Glutamatergic neuron (in vitro differentiated cells): ENCODE measurements at places on chromosomes 7 and 10. TPM values are rescaled to one million over a fixed set of nuclear protein-coding genes. Genes with fewer than 3 reads are reported as not detected.

The SOSTDC1 gene
- not detected for total RNA-seq

GRCh38 chr7:43108255-43109011, 4.0 kb upstream of the HECW1 start:
- DNase-seq = peak; percentile 91

DNA sequence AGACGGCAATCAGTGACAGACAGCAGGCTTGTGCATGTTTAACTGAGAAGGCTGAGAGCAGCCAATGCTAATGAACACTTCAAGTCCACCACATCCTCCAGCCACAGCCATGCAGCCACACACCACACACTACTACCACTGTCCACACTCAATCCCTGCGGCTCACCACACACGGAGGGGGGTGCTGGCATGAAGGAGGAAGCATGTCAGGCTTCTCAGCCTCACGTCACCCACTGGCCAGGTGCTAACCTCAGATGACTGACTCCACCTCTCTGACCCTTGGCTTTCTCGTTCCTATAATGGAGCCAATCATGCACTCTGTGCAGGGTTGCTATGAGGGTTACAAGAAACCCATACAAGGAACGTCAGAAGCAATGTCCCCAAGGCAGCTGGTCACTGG, 165.4 kb upstream of the RNF32 start:
- no peak for DNase-seq

DNA sequence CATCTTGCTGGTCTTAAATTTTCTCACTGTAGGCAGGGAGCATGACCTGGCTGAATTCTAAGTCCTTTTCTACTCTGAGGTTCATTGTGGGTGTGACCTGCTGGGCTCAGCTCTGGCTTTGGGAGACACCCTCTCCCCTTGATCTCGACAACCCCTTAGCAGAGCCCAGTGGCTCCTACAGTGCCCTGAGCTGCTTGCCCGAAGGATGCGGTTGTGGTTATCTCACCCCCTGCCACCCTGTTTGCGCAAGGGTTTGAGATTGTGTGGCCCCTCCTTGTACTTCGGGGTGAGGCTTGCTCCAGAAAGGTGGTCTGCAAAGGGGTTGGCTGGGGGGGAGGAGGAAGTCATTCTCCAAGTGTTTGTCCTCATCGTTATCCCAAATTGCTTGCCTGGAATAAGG, 55.3 kb downstream of the TCF7L2 start:
- DNase-seq = no peak

GRCh38 chr7:107742678-107743566, 1.0 kb upstream of the CBLL1 start:
- DNase-seq = peak; percentile 54

DNA sequence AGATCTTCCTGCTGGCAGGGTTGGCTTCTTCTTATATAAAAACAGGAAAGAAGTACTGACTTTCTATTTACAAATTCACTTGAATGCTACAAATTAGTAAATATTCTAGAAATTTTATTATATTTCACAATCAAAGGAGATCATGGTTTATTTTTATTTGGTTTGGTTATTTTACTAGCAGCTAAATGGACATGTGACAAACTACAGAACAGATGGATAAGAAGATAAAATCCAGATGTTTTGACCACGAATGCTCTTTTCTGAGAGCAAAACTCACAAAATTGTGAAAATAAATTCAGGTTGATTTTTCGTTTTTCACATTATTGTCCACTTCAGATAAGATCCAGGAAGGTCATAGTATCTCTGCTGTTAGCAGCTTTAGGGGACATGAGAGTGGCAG, 55.4 kb downstream of the CACNA2D1 start:
- no peak for DNase-seq

DNA sequence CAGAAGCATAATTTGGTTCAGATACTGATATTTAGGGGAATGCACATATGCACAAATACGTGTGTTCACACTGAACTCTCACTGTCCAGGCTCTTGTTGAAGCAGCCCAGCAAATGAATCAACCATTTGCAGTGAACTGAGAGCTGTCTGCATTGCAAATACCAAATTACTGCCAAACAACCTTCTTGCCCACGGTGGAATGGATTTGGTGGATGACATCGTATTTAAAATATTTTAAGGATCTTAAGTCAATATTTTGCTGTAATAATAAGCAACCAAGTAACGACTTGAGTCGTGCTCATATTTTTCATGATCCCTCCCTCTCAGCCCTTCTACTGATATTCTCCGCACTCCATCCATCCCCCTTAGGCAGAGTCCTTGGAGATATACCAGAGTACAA, 107.9 kb upstream of the FEZF1 start:
- DNase-seq = no peak

DNA sequence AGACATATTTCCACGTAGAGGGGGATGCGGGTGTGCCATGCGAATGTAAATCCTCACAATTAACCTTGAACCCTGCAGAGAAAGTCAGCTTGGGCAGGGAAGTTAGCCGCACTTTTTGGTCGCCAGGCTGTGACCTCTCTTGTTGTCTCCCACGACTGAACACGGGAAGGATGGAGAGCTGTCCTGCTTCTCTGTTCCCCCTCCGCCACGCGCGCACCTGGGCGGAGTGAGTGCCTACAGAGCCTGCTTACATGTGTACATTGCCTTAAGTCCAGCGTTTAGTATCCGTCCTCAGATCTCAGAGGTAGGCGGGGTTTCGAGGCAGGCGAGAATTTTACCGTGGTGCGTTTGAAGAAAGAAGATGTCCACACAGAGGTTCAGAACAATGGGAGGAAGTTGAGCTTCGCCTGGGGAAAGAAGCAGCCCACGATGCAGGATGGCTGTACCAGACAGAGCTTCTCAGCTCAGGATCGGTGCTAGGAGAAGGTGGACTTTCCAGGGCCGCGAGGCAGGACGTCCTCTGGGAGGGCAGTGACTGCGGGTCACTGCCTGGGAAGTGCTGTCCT, 482 bp upstream of the ERCC6 start:
- peak; percentile 32 for DNase-seq

DNA sequence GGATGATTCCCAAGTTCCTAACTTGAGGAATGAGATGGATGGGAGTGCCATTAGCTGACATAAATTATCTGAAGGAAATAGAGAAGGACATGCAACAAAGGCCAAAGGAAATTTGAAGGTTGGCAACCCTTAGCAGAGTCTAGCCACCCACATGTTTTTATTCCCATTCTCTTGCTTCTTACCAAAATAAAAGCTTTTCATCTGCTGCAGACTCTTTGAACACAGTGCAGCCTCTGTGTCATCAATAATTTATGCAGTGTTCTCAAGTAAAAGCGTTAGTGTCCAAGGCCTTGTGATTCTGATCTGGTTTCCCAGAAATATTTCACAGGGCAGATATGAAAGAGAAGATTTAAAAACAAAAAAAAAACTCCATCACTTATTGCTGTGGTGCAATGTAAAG, 98.5 kb downstream of the ST7 start:
- DNase-seq = no peak

DNA sequence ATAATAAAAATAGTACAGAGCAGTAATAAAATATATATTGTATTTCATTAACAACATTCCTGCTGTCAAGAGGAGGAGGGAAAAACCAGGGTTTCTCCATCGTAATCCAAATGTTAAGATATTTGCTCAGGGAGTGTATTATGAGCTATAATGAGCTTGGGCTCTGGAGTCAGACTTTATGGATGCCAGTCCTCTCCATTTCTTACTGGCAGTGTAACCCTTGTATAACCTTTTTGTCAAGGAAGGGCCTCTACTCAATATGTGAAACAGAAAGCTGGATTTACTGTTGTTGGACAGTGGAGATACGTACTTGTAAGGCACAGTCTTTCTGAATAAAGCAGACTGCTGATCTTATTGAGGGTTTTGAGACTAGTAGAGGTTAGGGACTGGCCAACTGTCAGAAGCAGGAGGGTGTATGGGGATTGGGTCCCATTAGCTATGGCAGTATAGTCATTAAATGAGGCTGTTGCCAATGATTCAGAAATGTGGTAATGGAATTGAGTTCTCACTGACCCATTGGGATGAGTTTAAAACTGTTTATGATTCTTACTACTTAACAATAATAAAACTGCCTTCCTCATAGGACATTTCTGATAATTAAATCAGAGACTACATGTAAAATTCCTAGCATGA, 56.5 kb downstream of the ZNF277 start:
- DNase-seq = no peak

DNA sequence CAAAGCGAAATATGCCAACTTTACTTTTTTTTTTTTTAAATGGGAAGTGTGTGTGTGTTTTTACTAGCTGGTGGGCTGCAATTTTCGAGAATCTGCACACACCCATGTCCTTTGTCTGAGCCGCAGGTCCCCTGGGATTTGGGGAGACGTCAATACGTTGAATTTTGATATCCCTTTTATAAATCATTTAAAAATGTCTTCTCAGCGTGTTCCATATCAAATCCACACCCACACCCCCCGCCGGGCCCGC, 404 bp upstream of the FMC1 start:
- no peak for DNase-seq

The LLCFC1 gene
- total RNA-seq = not detected

GRCh38 chr7:135994466-135995205, 17.5 kb upstream of the MTPN start:
- no peak for DNase-seq
